ENCODE measurements at places on chromosomes 16 and 17.

DNA sequence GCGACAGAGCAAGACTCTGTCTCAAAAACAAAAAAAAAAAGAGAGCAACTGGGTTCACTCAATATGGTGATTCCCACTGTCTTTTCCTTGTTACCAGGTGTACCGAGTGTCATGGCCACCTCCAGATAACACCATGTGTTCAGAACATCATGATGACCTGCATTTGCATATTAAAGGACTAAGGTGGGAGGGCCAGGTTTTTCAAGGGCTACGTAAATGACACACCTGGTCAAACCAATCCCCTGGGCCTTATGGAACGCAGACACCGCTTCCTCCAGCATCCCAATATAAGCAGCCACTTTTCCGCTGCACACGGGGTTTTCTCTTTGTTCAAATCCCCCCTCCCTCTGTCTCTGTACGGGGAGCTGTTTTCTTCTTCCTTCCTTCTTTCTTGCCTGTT lies 29.3 kb downstream of the WSCD1 start:
- no peak for DNase-seq

GRCh38 chr17:82655038-82655479 lies 6.8 kb upstream of the WDR45B start:
- peak; percentile 9 for DNase-seq

- DNase-seq = no peak
Measured at GRCh38 chr16:84609563-84610177, 8.2 kb downstream of the COTL1 start.

- DNase-seq = no peak
Measured at GRCh38 chr17:31537565-31538011, 146.1 kb downstream of the RAB11FIP4 start.

DNA sequence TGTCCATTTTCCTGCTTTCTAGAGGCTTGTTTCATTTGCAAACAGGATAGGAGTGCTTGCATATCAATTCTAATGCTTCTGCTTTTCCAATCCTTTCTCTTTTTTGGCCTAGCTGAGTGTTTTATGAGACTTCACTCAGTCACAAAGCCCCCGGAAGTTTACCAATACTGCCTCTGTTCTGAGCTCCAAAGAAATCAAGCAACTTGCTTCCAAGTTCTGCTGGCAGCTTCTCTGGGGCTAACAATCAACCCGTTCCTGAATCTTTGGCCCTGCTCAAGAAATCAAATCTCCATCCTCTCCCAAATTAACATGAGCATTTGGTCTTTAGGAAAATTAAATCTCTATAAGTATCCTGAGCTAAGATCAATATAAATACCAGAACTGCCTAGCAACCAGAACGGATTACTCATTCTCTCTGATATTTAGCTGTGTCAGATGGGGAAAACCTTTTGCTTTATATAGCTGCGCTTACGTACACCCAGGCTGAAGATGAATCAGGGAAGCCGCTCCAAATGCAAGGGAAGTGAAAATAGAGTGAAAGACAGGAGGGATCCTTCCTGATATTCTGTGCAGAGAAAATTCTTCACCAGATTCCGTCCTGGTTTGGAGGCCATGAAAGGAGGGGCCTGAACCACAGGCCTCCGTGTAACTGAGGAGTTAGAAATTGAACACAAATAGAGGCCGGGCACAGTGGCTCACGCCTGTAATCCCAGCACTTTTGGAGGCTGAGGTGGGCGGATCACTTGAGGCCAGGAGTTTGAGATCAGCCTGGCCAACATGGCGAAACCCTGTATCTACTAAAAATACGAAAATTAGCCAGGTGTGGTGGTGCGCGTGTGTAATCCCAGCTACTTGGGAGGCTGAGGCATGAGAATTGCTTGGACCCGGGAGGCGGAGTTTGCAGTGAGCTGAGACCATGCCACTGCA lies 23.3 kb upstream of the GRB2 start:
- no peak for DNase-seq

- DNase-seq = no peak
Measured at GRCh38 chr16:86375851-86376250, 134.5 kb upstream of the FOXF1 start.

GRCh38 chr16:23107117-23107516 lies 42.1 kb downstream of the USP31 start:
- DNase-seq = no peak

- DNase-seq = no peak
Measured at GRCh38 chr17:34832376-34832775, 128.9 kb downstream of the CCT6B start.

DNA sequence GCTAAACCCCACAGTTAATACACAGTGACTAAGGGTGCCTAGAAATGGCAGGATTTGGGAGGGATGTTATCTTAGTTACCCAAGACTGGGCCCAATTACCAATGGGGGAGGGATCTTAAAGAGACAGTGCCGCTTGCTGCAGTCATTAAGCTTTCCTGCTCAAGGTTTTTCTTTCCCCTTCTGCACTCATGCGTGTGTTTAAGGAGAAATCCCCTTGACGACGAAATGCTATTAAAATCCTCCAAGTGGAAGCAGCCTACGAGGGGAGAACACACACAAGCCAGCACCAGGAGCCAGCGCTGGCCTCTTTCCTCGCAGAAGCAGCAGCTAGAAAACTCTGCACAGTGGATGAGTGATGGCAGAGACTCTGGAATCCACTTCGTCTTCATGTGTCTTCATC lies 22.0 kb downstream of the SALL1 start:
- DNase-seq = no peak

DNA sequence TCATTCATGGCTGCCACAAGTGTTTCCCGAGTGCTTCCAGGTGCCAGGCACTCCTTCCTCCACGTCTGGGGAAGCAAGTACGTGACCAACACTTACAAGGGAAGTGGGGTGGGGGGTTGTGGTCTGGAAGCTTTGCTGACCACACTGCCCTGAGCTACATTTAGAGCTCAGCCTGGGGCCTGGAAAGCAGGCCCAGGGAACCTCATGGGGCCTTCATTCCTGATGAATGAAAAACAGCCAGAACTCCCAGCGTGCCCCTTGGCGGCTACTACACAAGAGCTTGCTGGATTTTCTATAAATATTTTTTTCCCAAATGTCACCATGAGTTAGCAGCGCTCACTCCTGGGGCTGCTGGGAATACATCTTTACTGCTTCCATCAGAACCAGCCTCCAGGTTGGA lies 73.3 kb downstream of the ABCC12 start:
- DNase-seq = no peak

DNA sequence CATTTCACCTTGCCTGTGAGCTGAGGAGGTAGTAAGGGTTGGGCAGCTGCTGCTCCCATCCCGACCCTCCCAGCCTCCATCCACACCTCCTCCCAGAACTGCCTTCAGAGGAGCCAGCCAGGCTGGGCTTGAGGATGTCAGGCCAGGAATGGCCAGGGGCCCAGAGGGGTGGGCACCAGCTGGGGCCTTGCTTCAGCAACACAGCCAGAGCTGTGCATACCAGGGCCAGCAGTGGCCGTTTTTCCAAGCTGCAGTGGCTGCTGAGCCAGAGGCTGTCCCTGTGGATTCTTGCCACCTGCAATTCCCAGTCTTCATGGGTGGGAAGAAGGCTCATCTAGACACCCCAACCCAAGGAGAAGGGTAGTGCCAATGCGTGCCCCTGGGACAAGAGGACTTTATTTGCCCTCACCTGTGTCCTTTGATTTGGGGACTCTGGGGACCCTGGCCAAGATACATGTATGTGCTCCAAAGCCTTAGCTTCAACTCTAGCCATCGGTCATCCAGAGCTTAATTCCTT lies 153.4 kb upstream of the SDK2 start:
- DNase-seq = no peak

GRCh38 chr17:40099619-40100418 lies 570 bp downstream of the NR1D1 start:
- no peak for DNase-seq

DNA sequence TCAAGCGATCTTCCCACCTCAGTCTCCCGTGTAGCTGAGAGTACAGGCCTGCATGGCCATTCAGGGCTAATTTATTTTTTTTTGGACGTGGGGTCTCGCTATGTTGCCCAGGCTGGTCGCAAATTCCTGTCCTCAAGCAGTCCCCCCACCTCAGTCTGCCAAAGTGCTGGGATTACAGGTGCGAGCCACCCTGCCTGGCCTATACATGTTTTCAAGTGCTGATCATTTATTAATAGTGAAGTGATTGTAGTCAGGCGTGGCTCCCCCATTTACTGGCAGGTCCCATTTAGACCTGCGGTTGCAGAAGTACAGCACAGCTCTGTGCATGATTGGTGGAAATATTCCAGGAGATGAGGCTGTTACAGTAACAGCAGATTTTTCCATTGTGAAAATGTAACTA lies 8.4 kb downstream of the FOXK2 start:
- DNase-seq = no peak

DNA sequence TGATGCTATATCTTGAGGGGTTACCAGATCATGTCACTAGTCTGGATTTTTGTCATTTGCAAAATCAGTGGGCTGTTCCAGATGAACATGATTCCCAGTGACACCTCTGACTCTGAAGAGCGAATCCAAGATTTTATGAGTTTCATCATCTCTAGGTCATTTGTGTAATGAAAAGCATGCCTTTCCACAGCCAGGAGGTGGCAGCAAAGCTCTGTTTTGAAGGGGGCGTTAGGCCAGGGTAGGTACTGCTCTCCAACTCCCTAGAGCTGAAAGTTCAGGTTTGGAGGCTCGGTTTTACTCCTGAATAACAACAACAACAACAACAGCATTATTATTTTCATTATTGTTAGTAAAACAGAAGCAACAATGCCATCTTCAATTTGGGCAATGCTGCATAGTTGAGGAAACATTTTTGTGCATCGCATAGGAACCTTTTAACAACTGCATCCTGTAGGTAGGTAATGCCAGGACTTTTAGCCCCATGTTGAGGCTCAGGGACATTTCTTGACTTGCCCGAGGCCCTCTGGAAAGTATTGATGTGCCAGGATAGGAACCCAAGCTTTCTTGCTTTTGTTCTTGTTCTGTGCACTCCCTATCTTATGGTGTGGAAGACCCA lies 77.0 kb downstream of the MYH13 start:
- DNase-seq = no peak

DNA sequence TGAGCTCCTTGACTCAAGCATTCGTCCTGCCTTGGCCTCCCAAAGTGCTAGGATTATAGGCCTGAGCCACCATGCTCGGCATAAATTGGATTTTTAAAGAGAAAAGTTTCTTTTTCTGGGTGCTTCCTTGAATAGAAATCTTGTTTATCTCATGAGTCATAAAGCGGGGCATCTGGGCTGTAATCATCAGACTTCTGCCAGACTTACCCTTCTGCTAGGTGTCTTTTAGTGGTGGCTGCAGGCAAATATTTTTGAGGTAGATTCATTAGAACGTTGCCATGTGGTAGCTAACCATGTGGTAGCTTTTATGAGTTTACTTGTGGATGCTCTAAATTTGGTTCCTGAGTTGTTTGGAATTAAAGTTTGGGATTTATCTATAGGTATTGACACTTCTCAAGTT lies 13.4 kb downstream of the PGS1 start:
- DNase-seq = no peak

DNA sequence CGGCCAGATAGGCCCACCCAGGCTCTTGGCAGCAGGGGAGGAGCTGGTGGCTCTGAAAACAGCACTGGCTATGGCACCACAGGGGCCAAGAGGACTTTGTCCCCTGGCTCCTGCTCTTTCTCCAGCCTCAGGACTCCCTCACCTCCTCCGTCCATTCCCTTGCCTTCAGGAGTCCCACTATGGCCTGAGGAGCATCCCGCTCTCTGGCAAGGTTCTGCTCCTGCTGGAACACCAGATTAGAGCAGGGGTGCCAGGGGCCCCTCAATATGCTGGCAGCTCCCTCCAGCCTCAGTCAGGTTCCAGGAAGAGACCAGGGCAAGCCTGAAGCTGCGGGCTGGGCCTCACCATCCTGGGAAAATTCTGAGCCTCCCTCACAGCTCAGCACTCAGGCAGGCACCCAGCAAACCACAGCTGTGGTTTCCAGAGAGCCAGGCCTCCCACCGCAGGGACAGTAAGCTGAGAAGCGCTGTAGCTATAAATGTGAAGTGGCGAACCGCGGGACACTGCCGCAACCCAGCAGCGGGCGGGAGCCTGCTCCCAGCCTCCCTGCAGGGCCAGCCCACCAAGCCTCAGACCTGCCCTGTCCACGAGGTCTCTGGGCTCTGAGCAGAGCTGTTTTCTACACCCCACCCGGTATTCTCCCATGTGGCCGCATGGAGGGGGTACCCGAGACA lies 25.7 kb downstream of the C17orf100 start:
- DNase-seq = no peak

GRCh38 chr17:36931697-36932382 lies 5.4 kb upstream of the LHX1 start:
- no peak for DNase-seq

GRCh38 chr17:32019228-32019627 lies 12.0 kb downstream of the LRRC37B start:
- no peak for DNase-seq

GRCh38 chr16:81318711-81319110 lies 3.9 kb downstream of the GAN start:
- no peak for DNase-seq

- no peak for DNase-seq
Measured at GRCh38 chr16:27598931-27599565, 49.1 kb downstream of the KATNIP start.

DNA sequence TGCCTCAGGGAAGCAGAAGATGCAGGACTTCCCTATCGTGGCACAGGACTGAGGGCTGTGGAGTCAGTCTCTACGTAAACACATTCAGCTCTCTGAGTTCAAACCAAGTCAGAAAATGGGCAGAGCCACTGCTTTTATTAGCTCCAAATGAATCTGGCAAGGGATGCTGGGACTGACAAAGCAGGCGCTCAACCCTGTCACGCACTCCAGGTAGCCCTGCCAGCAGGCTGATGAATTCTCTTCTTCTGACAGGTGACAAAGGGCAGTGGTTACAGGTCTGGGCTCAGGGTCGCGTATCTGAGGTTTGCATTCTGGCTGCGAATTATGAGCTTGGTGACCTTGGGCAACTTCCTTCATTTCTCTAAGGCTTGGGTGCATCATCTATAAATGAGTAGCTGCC lies 9.4 kb downstream of the RPH3AL start:
- no peak for DNase-seq

DNA sequence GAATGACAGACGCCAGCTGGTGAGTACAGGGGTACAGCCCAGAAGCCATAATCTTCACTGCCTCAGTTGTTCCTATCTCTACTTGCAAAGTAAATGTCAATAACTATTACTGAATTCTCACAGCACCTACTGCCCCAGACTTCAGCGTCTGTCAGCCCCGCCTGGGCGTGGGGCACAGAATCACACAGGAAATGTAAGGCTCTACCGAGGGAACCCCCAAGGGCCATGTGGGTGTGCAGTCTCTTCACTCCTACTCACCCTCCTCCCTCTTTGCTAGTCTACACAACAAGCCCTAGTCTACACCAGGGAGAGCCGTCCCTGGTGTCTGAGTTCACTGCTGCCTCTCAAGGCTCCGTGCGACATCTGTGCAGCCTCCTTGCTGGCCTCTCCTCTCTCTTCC lies 4.5 kb downstream of the NPTX1 start:
- no peak for DNase-seq

- no peak for DNase-seq
Measured at GRCh38 chr16:77063676-77064016, 127.3 kb upstream of the MON1B start.

DNA sequence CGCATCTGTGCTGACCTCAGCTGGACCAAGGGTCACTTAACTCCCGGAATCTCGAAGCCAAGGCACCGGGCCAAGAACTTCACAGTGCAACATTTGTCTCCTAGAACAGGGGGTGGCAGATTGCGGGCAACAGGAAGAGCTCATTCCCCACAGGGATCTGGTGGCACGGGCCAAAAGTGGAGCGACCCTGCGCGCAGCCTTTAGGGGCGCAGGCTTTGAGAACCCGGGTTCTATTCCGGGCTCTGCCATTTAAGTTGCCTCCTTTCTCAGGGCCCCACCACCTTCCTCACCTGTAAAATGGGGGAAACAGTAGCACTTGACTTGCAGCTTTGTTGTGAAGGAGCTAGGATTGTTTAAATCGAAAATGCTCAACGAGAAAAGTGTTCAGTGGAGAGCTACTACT lies 651 bp downstream of the SHMT1 start:
- no peak for DNase-seq

Measured in bone marrow (tissue), 2 donors.